ENCODE measurements at places on chromosomes 4 and X. TPM values are rescaled to one million over a fixed set of nuclear protein-coding genes. Genes with fewer than 3 reads are reported as not detected.

GRCh38 chr4:78693777-78694456 lies 82.2 kb upstream of the BMP2K start:
- H3K36me3 ChIP-seq = no peaks in the 10 kb centered on the region
- H3K27me3 ChIP-seq = no peaks in the 10 kb centered on the region
- H3K4me1 ChIP-seq = no peaks in the 10 kb centered on the region
- no peak overlapping the region for H3K4me3 ChIP-seq
- DNase-seq = no peak

DNA sequence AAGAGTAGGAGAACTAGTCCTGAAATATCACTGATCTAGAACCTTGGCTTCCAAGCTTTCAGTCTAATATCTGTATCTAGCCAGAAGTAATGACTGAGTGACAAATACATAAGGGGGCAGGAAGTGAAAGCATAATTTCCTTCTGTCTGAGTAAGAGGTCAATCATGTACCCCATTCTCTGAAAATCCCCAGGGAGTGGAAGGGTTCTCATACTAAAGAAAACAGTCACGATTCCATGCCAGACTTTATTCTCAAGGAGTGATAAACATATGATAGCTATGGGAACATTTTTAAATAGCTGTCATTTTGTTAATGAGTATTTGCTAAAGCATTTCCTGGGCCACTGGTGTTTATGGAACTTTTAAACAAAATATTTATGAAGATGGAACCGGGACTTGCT lies 308.5 kb downstream of the ARHGAP24 start:
- H3K27me3 ChIP-seq = no peaks in the 10 kb centered on the region
- DNase-seq = no peak
- no peaks in the 10 kb centered on the region for H3K36me3 ChIP-seq
- no peak overlapping the region for H3K4me3 ChIP-seq
- H3K27ac ChIP-seq = no peak overlapping the region
- H3K4me1 ChIP-seq = peaks cover 29% of the 10 kb centered on the region

- H3K27ac ChIP-seq = no peak overlapping the region
- no peaks in the 10 kb centered on the region for H3K36me3 ChIP-seq
- no peak for DNase-seq
- no peaks in the 10 kb centered on the region for H3K4me1 ChIP-seq
These were observed 17.4 kb downstream of the CCNG2 start for GRCh38 chr4:77174426-77174825.

DNA sequence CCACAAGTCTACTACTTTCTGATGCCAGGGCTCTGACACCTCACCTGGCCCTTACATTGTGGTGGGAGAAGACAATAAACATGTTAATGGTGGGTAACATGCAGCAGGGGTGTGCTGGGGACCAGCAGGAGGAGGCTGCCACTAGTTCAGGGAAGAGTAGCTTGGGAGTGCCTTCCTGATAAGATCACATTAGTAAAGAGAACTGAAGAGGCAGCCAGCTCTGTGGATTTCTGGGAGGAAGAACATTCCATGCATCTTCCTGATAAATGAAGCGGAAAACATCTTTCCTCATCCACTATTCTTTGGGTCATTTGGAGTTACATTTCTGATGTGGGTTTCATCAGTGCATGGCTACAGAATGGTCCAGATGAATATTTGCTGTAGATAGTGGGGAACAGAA lies 9.0 kb downstream of the RNF150 start:
- H3K27ac ChIP-seq = no peak overlapping the region
- H3K4me1 ChIP-seq = no peaks in the 10 kb centered on the region
- DNase-seq = no peak
- no peak overlapping the region for H3K4me3 ChIP-seq
- peaks cover 29% of the 10 kb centered on the region for H3K27me3 ChIP-seq

GRCh38 chrX:148930206-148930729 lies 429.9 kb downstream of the AFF2 start:
- H3K4me1 ChIP-seq = no peaks in the 10 kb centered on the region
- H3K27me3 ChIP-seq = no peaks in the 10 kb centered on the region
- H3K36me3 ChIP-seq = no peaks in the 10 kb centered on the region
- H3K4me3 ChIP-seq = no peak overlapping the region
- no peak for DNase-seq
- H3K27ac ChIP-seq = no peak overlapping the region

- H3K4me3 ChIP-seq = no peak overlapping the region
- H3K36me3 ChIP-seq = no peaks in the 10 kb centered on the region
- no peaks in the 10 kb centered on the region for H3K27me3 ChIP-seq
- no peak for DNase-seq
These were observed 17.7 kb upstream of the AP1AR start for GRCh38 chr4:112213856-112214255.

GRCh38 chr4:186329372-186329771 lies 63.4 kb downstream of the F11 start:
- H3K4me3 ChIP-seq = no peak overlapping the region
- H3K27ac ChIP-seq = no peak overlapping the region
- H3K4me1 ChIP-seq = no peaks in the 10 kb centered on the region
- H3K27me3 ChIP-seq = no peaks in the 10 kb centered on the region
- no peaks in the 10 kb centered on the region for H3K36me3 ChIP-seq

- DNase-seq = peak; percentile 63
- H3K4me1 ChIP-seq = peaks cover 7% of the 10 kb centered on the region
- no peaks in the 10 kb centered on the region for H3K36me3 ChIP-seq
- no peak within 1 kb of the TSS for H3K27ac ChIP-seq
- H3K4me3 ChIP-seq = peak within 1 kb of the TSS; percentile 28
These were observed at the start of gene STARD8 for GRCh38 chrX:68647156-68647957. STARD8 (plus strand) TSS chrX:68647666; CDS start chrX:68647883, 217 bp downstream.

- H3K4me1 ChIP-seq = no peaks in the 10 kb centered on the region
- no peak for DNase-seq
- H3K36me3 ChIP-seq = no peaks in the 10 kb centered on the region
- H3K27me3 ChIP-seq = no peaks in the 10 kb centered on the region
- H3K27ac ChIP-seq = no peak overlapping the region
- no peak overlapping the region for H3K4me3 ChIP-seq
These were observed 36.7 kb downstream of the KLF8 start for GRCh38 chrX:56268888-56269287.

DNA sequence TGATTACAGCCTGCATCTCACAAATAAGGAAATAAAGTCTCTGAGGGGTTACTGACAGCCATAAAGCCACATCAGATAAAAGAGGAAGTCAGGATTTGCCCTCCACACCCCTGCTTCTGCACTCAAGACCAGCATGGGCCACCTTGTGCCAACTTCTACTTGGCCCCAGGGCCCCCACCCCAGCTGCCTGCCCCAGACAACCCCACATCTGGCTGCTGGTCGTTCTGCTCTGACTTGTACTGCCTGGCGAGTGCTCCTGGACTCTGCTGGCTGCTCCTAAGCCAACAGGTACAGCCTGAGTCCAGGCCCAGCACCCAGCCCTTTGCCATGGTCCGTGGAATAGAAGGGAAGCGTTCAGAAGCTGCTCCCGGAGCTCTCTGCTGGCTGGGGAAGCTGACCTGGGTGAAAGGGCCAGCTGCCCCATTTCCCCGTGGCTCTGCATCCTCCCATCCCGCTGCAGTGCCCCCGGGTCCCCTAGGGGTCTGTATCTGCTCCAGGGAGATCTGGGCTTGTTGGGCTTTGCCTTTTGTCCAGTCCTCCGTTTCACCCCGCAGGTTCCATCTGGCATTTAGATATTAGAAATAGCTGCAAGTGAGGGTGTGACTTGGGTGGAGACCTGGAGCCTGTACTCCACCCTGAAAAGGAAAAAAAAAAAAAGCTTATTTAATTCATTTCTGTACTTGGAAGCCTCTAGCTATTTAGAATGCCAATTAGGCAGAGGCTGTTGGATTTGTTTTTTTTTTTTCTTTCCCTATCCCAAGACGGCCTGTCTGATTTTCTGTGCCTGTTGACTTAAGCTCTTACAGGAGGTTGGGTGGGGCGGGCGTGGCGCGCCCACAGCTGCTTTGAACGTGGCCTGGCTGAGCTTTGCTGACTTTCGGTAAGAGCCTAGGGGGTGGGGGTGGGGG lies 194.7 kb downstream of the PTTG2 start:
- no peak overlapping the region for H3K4me3 ChIP-seq
- H3K4me1 ChIP-seq = peaks cover 43% of the 10 kb centered on the region
- H3K27me3 ChIP-seq = no peaks in the 10 kb centered on the region
- peaks cover 6% of the 10 kb centered on the region for H3K36me3 ChIP-seq
- peak; percentile 44 for DNase-seq
- H3K27ac ChIP-seq = peak overlapping the region; percentile 50

- H3K4me3 ChIP-seq = no peak overlapping the region
- no peaks in the 10 kb centered on the region for H3K27me3 ChIP-seq
- no peak overlapping the region for H3K27ac ChIP-seq
- DNase-seq = no peak
These were observed 87.2 kb downstream of the MAPK10 start for GRCh38 chr4:86272669-86273068.

DNA sequence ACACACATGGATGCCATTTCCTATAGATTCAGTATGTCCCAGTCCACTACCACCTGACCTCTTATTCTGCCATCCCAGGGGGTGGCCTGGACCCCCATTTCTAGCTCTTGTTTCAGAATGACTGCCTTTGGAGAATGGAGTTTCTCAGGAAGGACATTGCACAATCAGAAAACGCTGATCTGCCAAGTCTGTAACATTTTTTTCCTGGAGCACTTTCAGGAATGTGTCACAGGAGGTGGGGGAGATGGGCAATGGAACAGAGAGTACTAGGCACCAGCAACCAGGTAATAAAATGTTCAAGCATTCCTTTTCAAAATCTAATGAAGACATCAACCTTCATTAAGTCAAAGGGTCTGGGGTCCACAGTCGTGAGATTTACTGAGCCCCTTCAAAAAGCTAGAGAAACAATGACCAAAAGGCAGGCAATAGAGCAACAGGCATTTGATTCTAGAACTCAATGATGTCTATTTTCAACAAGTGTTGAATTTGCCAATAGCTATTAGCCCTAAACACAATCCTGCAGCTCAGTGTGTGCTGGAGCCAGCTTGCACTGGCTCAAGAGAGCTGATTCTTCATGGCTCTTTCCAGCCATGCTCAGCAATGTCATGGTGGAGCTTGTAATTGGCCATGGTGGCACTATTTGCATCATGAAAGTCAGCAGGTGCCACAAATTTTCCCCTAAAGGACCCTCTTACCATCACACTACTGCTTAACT lies 87.1 kb downstream of the KDR start:
- H3K27ac ChIP-seq = no peak overlapping the region
- H3K27me3 ChIP-seq = no peaks in the 10 kb centered on the region
- no peaks in the 10 kb centered on the region for H3K4me1 ChIP-seq

GRCh38 chr4:138821331-138821730 lies 194.2 kb upstream of the NOCT start:
- no peaks in the 10 kb centered on the region for H3K4me1 ChIP-seq
- no peaks in the 10 kb centered on the region for H3K36me3 ChIP-seq
- no peak overlapping the region for H3K27ac ChIP-seq

- H3K4me3 ChIP-seq = no peak overlapping the region
- no peak overlapping the region for H3K27ac ChIP-seq
- no peak for DNase-seq
- H3K4me1 ChIP-seq = peaks cover 12% of the 10 kb centered on the region
- H3K27me3 ChIP-seq = no peaks in the 10 kb centered on the region
- H3K36me3 ChIP-seq = no peaks in the 10 kb centered on the region
These were observed 248.5 kb upstream of the DIAPH2 start for GRCh38 chrX:96436105-96436504.

DNA sequence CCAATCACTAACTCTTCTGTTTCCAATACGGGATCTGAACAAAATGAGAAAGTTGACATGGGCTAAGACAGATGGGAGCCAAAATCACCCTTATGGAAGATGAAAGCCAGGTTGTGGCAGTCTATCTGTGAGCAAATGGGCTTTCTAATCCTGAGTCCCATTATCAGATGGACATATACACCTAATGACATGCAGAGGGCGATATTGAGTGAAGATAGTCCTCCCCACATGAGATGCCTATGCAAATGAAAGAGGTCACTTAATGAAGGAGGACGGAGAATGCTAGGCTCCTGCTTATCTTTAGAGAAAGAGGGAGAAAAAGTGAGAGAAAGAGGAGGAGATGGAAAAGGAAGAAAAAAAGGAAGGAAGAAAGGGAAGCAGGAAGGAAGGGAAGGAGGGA lies 547.5 kb downstream of the NLGN4X start:
- H3K4me1 ChIP-seq = no peaks in the 10 kb centered on the region
- H3K4me3 ChIP-seq = no peak overlapping the region
- no peaks in the 10 kb centered on the region for H3K36me3 ChIP-seq
- no peak for DNase-seq
- no peak overlapping the region for H3K27ac ChIP-seq

GRCh38 chrX:15151267-15152186 lies 118.4 kb downstream of the ASB9 start:
- H3K4me3 ChIP-seq = no peak overlapping the region
- DNase-seq = no peak
- no peak overlapping the region for H3K27ac ChIP-seq
- H3K27me3 ChIP-seq = no peaks in the 10 kb centered on the region
- H3K4me1 ChIP-seq = peaks cover 28% of the 10 kb centered on the region

- H3K36me3 ChIP-seq = no peaks in the 10 kb centered on the region
- H3K27ac ChIP-seq = no peak overlapping the region
- no peak overlapping the region for H3K4me3 ChIP-seq
- DNase-seq = no peak
- no peaks in the 10 kb centered on the region for H3K27me3 ChIP-seq
These were observed 315.0 kb downstream of the PPP1R2C start for GRCh38 chrX:42462917-42463316.

- no peaks in the 10 kb centered on the region for H3K36me3 ChIP-seq
- H3K4me3 ChIP-seq = no peak overlapping the region
- no peak overlapping the region for H3K27ac ChIP-seq
- DNase-seq = peak; percentile 10
- no peaks in the 10 kb centered on the region for H3K27me3 ChIP-seq
- H3K4me1 ChIP-seq = peaks cover 10% of the 10 kb centered on the region
These were observed 93.1 kb downstream of the GPC3 start for GRCh38 chrX:133892337-133892736.

DNA sequence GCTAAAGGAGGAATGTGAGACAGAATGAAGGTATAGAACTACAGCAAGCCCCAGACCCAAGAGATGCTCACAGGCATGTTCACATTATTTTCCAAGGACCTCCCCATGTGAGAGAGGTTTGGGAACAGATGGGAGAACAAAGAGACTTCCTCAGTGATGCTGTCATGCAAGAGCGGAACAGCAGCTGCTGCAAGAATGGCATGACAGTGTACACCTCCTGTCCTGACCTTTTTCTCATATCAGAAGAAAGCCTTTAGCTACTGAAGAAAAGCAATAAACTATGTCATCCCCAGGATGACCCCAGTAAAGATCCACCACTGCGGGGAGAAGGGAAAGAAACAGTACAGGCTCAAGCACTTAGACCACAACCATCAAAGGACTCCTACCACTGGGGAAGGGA lies 7.2 kb downstream of the PRDM5 start:
- DNase-seq = no peak
- H3K4me3 ChIP-seq = no peak overlapping the region
- peaks cover 7% of the 10 kb centered on the region for H3K4me1 ChIP-seq
- no peaks in the 10 kb centered on the region for H3K36me3 ChIP-seq
- no peak overlapping the region for H3K27ac ChIP-seq

The COMMD8 gene
- total RNA-seq = 13.5 TPM

The CCNB3 gene
- total RNA-seq = 0.73 TPM

The TNIP3 gene
- not detected for total RNA-seq

The ASB5 gene
- not detected for total RNA-seq

The UNC5C gene
- not detected for total RNA-seq

The CSN1S1 gene
- total RNA-seq = not detected

The NSUN7 gene
- total RNA-seq = 7.7 TPM

The CSAG2 gene
- total RNA-seq = not detected

The KIAA1210 gene
- total RNA-seq = not detected

The DMRTC1B gene
- not detected for total RNA-seq
